ENCODE measurements at places on chromosomes 5 and 9.

DNA sequence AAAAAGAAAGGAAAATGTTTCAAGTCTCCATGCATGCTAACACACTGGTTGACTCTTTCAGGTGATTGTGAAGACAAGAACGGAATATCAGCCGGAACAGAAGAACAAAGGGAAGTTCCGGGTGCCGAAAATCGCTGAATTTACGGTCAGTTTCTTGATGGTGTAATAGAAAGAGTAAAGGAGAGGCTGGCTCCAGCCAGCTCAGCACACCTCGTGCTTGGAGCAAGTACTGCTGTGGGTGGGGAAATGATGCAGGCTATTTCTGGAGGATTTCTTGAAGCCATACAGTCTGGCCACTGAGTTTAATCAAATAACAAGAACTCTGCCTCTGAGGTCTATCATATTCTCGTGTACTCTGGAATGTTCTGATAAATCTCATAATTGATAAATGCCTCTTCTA is 18.7 kb downstream of the NSG2 start:
- DNase-seq: no peak

DNA sequence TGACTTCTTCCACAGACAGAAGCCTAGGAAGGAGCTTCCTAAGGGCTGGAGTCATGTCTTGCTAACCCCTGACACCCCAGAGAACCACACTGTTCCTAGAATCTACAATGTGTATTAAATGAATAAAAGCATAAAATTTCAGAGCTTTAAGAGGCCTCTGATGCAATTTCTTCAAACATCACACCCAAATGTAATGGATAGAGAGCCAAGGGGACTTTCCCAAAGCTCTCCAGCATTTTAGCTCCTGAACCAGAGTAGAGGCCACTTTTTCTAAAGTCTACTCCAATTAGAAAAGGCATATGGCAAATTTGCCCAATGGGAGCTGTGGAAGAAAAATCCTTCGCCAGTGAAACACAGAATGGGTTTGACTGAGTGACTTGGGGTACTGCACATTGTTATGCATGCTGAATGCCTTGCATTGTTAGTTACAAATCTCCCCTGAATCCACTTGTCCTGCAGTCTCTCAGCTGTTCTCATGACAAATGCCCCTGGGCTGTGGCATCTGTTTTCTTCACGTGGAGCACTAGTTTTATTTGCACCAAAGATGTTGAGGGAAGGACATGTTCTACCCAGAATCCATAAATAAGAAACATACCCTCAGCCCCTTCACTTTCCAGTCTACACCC is 334.0 kb downstream of the ASTN2 start:
- DNase-seq: no peak

DNA sequence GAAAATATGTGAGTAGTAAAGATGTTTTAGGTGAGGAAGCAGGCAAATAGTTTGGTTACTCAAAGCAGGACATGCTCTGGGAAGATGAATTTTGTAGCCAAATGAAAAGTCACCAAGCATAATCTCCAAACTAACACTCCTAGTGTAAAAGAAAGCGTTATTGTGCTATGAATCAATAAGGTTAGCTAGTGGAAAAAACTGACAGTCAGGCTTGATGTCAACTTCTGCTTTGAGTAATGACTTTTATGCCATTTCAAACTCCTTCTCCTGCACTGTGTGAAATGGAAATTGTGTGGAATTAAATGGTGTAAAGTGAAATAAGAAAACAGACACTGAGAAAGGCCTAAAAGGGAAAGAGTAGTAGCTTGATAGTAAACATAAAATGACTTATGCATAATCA is 637.2 kb upstream of the DMAC1 start:
- DNase-seq: no peak

- no peak for DNase-seq
Measured at GRCh38 chr5:72402959-72403628, 82.9 kb downstream of the PTCD2 start.

GRCh38 chr9:26357803-26358344 is 534.7 kb downstream of the CAAP1 start:
- no peak for DNase-seq

GRCh38 chr9:127569886-127570401 is 42.1 kb upstream of the STXBP1 start:
- DNase-seq: peak; percentile 63

GRCh38 chr5:140602147-140602546 is 30.8 kb downstream of the CD14 start:
- DNase-seq: no peak

- no peak for DNase-seq
Measured at GRCh38 chr9:97529363-97530076, 28.1 kb downstream of the TMOD1 start.

DNA sequence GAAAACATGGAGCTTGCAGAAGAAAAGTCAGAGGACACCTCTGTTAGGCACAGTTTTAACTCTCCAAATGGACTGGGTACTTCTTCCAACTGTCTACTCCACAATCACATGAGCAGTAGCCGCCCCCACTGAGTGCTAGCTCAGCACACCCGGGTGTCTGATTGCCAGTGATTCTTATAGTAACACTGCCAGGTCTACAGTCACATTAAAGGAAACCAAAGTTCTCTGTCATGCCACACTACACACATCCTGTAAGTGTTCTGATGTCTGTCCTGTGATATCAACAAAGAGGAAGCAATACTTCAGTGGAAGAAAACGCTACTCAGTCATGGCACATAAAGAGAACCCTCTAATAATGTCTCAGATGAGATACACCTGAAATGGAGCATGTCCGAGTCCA is at the start of gene HAVCR2:
HAVCR2 (minus strand) TSS at position 69 of the 400 bp plus-strand sequence; CDS start at position 8, 61 bp downstream.
- DNase-seq: peak; percentile 67

GRCh38 chr5:33679791-33680190 is 212.0 kb downstream of the ADAMTS12 start:
- DNase-seq: no peak
